GM13976 (cell line): ENCODE measurements at places on chromosomes 7 and 10.

DNA sequence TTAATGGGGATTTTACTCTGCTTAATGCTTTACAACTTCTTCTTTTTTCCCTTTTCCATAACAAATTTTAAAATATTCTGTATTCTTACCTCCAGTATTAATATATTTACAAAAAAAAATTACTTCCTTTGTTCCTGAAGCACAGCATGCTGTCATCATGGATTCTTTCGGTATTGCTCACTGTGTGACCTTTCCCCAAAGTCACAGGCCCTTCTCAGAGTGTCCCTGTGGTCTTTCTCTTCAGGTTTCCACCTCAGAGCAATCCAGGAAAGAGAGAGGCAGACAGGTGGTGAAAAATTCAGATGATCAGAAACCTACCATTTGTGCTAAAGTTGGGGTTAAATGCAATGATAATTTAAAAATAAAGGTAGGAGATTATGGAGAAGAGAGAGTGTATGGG lies 13.0 kb downstream of the AOAH start:
- DNase-seq: no peak

- no peak for DNase-seq
Measured at GRCh38 chr7:30202671-30203070, 67.9 kb downstream of the MTURN start.

DNA sequence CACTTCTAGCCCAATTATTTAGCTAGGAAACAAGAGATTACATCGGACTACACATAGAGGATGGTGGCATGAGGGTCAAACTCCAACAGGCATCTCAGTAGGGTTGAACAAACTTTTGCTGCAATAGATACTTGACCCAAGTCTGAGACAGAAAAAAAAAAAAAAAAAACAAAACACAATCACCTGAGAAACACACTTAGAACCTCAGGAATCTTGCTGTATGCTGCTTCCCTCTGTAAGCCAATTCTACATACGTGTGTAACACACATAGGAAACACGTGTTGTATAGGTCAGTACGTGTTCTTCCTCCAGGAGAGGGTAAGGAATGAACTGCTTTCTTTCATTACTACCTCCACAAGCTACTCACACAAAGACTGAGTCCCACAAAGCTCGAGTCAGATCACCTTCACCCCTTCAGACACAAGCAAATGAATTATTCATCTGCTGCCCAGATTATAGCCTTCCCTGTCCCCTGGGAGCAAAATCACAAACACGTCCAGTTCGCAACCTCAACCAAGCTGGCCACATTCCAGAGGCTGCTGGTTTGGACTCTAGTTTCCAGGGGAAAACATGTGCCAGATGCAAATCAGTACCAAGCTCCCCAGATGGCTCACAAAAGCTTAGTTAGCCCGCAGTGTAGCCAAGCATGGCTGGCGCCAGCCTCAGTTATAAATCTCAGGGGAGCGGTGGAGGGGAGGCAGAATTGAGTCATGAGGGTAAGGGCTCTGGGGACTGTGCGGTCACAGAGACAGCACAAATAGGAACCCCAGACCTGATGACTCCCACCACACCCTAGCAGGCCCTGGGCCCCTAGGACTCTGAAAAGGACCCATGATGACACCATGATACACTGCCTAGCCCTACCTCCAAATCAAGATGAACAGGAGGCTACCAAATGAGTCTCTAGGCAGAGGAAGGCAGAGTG lies 15.1 kb downstream of the PSAP start:
- peak; percentile 90 for DNase-seq

- no peak for DNase-seq
Measured at GRCh38 chr7:124489925-124490324, 275.7 kb downstream of the GPR37 start.

- no peak for DNase-seq
Measured at GRCh38 chr7:114656466-114656865, 241.9 kb downstream of the FOXP2 start.

- DNase-seq: no peak
Measured at GRCh38 chr7:30842542-30843451, 68.9 kb upstream of the AQP1 start.

DNA sequence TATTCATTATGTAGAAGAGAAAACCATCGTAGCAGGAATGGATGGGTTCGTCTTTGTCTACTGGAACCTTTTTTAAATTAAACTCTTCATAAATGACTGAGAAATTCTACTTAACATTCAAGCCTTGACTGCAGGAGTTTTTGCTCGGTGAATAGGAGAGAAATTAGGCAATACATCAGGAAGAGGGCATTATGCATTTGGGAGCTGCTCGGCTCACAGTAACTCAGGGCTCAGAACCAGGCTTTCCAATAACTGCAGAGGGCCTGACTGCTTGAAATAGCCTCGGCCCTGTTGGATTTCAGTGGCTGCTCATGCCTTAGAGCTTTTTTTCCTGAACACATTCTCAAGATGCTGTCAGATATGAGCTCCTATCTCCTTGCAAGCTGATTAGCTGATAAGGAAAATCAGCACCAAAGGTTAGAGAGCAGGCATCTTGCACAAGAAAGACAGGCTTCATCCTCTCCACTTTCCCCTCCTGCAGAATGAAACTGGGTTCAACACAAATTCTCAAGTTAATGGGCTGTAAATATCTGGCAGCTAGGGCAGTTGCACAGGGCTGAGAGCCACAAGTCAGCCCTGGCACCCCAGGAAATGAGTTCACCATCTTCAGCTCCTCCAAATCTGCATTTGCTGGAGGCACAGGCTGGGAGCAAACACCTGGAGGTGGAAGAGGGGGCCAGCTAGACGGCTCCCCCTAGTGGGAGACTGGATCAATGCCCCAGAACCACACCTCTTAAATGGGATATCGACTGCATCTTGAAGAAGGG lies 24.3 kb downstream of the TECTB start:
- peak; percentile 70 for DNase-seq

- DNase-seq: no peak
Measured at GRCh38 chr7:98215561-98216495, 4.6 kb downstream of the BHLHA15 start.

GRCh38 chr10:50279489-50279888 lies 28.2 kb upstream of the ASAH2 start:
- DNase-seq: no peak

GRCh38 chr7:18975276-18975675 lies 142.2 kb downstream of the TWIST1 start:
- no peak for DNase-seq

DNA sequence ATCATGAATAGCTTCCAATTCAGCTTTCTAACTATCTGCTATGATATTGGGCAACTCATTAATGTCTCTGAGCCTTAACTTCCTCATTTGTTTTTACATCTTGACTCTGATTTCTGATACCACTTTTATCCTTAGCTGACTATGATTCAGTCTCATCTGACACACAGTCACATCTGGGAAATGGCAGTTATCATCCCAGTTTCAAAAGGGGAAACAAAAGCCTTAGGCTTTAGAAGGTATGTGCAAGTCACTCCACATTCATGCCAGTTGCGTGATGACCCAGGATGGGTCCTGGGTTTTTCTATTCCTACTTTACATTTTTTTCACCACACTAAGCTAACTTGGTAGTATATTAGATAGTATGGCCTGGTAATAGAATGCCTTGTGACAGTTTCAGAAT lies 12.7 kb downstream of the SCIN start:
- DNase-seq: no peak

DNA sequence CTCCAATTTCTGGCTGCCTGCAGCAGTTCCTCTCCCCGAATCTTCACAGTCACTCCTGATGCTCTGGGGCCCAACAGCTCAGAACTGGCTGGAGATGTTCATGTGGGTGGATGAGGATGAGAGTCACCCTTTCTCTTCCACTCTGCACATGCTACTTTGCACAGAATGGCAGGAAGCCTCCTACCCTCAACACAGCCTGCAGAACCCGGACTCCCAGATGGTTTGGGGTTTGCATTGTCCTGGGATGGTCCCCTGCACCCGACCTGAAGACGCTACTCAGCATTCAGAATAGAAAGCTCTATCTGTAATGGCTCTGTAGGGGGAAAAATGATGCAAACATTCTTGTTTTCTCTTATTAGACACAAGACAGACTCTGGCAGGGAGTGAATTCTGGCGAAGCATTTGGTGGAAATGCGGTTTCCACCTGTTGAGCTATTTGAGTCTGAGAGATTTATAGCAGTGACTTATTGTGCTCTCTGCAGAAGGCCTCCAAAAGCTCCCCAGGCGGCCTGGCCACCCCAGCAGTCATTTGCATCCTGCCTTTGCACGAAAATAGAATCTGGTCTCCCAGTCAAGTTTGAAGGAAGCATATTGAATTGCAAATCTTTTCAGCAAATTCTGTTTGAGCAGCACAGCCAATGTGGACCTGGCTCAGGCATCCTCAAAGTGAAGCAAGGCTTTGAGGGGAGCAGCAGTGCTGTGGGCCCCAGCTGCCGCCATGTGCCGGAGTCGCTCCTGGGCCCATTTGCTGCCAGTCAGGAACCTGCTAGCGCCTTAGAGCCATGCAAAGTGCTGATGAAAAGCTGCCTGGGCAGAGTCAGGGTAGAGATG lies 309.3 kb downstream of the TCERG1L start:
- DNase-seq: no peak

DNA sequence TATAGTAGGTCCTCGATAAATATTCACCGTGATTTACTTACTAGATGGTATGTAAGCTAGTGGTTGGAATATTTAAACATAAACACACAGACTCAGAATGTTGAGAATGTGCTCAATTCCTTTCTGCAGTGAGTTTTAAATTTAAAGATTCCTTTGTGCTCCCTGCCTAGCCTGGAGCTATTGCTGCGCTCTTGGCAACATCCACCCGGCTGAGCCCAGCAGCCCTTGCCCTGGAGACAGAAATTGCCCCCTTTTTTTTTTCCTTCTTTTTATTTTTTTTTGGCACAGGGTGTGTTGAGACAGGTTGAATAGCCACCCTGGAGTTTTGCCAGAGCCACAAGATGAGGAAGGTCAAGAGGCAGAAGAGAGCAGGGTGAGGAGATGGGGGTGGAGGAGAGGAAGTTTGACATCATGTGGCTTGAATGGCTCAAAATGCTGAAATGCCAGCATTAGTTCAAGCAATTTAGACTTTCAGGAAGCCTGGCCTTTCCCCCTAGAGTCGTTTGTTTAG lies 180.8 kb downstream of the PRKCQ start:
- DNase-seq: no peak

DNA sequence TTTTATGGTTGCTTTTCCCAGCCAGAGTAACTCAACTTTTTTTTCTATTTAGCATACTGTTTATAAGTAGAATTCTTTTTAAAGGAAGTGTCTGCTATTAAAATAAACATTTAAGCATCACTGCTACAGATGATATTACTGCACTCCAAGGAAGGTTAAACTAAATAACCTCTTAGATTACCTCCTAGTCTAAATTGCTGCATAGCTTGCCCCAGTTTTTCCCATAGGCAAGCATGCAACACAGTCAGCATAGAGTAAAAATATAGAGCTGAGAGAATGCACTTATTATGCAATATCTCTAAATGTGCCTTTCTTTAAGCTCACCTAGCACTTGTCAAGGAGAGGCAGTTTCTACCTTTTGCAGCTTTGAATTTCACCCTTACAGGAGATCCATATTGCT lies 1392.4 kb upstream of the CELF2 start:
- DNase-seq: no peak

DNA sequence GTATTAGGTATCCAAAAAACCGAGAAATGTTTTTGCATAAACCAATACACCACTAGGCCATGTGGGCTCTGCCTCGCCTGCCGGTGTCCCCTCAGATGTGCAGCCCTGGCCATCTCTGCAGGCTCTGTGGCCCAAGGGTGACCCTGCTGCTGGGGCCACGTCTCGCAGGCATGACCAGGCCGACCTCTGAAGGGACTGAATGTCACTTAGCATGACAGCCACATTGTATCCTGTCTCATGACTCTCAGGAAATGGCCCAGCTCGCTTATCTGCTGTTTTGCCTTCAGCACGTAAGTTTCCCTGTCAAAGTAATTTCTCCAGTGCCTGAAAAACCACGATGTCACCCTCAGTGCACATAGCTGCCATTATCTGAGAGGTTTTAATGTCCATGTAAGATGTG lies 49.5 kb upstream of the ZNF32 start:
- no peak for DNase-seq

DNA sequence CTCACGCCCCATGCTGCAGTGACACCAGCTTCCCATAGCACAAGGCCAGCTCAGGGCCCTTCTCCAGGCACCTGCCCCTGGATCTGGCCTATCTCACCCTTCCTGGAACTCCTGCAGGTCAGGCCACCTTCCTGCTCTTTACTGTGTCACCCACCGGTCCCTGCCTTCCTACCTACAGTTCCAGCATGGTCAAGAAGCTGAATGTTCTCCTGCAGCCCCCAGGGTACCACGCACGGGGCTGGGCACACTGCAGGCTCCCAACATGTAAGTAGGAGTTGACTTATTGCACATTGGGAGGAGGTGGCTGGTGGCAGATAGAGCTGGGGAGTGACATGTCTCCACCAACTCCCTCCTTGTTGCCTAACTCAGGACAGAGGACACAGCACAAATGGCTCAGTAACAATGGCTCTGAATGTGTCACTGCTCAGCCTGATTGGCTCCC lies 14.5 kb downstream of the ITPRIP start:
- DNase-seq: no peak

- no peak for DNase-seq
Measured at GRCh38 chr7:42627626-42628025, 284.2 kb downstream of the C7orf25 start.

GRCh38 chr10:127250031-127250430 lies 53.6 kb upstream of the INSYN2A start:
- DNase-seq: no peak

- DNase-seq: no peak
Measured at GRCh38 chr10:53153831-53154230, 381.2 kb upstream of the MBL2 start.

DNA sequence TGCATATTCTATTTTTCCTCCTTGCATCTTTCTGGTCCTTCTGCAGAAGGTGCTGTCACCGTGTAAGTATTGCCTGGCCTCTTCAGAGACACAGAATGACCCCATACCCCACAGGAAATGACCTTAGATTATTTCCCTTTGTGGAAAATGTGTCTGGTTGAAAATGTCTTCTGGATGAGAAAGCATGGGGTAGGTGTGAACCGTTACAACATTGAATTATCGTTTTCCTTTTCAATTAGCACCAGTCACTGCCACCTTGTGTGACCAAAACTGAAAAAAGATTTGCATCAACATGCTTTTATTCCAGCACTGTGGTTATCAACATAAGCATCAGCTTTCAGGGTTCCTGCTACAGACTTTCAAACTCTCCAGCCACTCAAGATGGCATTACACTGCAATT lies 58.0 kb upstream of the CELF2 start:
- no peak for DNase-seq

DNA sequence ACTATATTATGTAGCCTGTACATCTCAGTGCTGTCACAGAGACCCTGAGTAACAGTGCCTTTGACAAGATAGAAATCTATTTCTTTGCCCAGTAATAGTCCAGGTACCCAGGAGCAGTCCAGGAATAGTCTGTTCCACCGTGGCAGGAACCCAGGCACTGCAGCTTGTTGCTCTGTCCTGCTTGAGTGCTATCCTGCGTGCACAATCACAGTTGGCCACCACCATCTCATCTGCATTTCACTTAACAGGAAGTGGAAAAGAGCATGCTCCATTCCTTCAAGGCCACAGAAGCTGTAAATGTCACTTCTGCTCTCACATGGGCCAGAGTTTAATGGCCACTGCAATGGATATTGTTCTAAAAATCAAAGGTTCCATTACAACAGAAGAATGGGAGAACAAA lies 61.5 kb upstream of the PRR15 start:
- DNase-seq: no peak
